ENCODE measurements at places on chromosomes 4 and X.

GRCh38 chrX:123330229-123330942, 146.3 kb downstream of the GRIA3 start:
- H3K4me3 ChIP-seq: no peak overlapping the region
- no peak for DNase-seq
- H3K36me3 ChIP-seq: no peaks in the 10 kb centered on the region
- no peaks in the 10 kb centered on the region for H3K4me1 ChIP-seq

DNA sequence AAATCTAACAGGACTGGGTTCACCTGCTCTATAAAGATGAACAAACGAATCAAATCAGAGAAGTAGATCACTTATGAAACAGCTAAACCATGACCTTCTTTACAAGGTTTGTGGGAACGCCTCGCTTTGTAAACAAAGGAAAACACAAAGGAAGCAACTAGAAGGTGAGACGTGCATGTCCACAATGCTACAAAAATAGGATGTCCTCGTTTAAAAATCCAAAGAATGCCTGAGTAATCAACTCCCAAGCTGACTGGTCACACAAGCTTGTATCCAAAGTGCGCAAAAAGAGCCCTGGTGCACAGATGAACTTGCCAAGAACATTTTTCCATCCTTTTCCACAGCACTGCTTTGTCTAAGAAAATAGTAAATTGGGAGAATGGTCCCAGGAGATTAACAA, 6.3 kb upstream of the SH3KBP1 start:
- no peak overlapping the region for H3K27ac ChIP-seq
- no peaks in the 10 kb centered on the region for H3K27me3 ChIP-seq
- no peaks in the 10 kb centered on the region for H3K4me1 ChIP-seq

DNA sequence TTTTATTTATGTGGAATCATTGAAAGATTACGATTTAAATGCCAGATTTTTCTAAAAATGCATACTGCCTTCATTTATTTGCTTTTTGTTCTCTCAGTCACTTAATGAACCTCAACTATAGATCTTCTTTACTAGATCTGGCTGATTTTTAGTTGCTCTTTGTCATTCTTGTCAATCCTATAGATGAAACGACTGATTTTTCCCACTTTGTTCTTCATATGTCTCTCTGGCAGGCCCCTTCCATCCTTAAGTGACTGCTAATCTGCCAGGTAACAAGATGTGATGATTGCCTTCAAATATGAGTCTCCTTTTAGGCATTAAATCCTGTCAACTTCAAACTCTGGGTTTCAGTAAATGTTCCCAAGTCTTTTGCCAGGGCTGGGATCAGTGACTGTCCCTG, 61.0 kb downstream of the ALG13 start:
- no peak overlapping the region for H3K27ac ChIP-seq
- DNase-seq: no peak
- H3K4me1 ChIP-seq: no peaks in the 10 kb centered on the region
- no peaks in the 10 kb centered on the region for H3K27me3 ChIP-seq
- H3K36me3 ChIP-seq: peaks cover 28% of the 10 kb centered on the region

- H3K4me1 ChIP-seq: no peaks in the 10 kb centered on the region
- no peaks in the 10 kb centered on the region for H3K27me3 ChIP-seq
- H3K36me3 ChIP-seq: no peaks in the 10 kb centered on the region
- no peak overlapping the region for H3K27ac ChIP-seq
- H3K4me3 ChIP-seq: no peak overlapping the region
These were observed 50.5 kb upstream of the CBR4 start for GRCh38 chr4:169060391-169061091.

GRCh38 chr4:3759236-3759635, 6.9 kb upstream of the ADRA2C start:
- DNase-seq: no peak
- H3K4me3 ChIP-seq: no peak overlapping the region
- peaks cover 2% of the 10 kb centered on the region for H3K27me3 ChIP-seq

DNA sequence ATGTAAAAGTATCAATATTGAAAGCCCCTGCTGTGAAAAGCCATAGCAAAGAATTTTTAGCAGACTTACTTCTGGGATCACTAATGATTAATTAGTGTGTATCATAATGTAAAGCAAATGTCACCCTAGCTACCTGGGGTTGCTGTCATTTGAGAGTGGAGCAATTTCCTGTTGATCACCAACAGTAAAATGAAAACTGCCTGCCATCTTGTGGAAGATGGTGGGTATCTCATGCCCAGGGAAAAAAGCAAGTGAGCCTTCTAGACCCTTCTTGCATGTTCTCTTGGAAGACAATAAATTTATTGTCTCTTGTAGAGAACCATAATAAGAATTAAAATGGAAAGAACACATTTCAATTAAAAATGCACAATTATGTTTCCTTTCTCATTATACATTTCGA, 360.2 kb downstream of the ZIC3 start:
- H3K4me1 ChIP-seq: peaks cover 3% of the 10 kb centered on the region
- no peaks in the 10 kb centered on the region for H3K27me3 ChIP-seq
- no peak for DNase-seq
- no peak overlapping the region for H3K4me3 ChIP-seq

GRCh38 chr4:27007507-27007906, 146.9 kb downstream of the STIM2 start:
- H3K4me3 ChIP-seq: no peak overlapping the region
- no peaks in the 10 kb centered on the region for H3K4me1 ChIP-seq
- no peaks in the 10 kb centered on the region for H3K27me3 ChIP-seq
- H3K36me3 ChIP-seq: peaks cover 3% of the 10 kb centered on the region
- no peak overlapping the region for H3K27ac ChIP-seq
- no peak for DNase-seq
